Hematopoietic multipotent progenitor cell treated with erythropoietin and hydrocortisone succinate and interleukin-3 and kit ligand, for 17 days (in vitro differentiated cells): ENCODE measurements at places on chromosomes 3 and 15.

DNA sequence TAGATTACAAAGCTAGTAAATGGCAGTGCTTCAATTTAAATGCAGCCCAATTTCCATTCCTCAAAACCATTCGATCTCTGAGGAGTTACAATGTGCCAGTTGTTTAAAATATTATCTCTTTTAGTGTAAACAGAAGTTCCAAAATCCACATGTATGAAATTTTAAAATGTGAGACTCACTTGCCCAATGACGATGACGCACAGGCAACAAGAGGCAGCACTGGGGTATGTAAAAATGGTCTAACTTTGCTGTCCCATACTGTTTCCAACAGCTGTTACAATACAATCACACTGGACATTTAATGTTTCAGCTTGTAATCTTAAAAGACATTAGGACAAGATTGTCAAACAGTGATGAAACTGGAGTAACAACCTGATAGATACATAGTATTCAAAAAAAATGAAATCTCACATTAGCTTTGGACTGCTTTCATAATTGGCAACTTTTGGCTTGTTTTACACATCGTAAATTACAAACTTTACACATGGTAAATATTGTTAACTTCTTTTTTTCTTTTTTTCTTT lies 12.2 kb downstream of the SLTM start:
- DNase-seq: no peak

GRCh38 chr15:38860253-38860652 lies 295.6 kb upstream of the RASGRP1 start:
- no peak for DNase-seq

DNA sequence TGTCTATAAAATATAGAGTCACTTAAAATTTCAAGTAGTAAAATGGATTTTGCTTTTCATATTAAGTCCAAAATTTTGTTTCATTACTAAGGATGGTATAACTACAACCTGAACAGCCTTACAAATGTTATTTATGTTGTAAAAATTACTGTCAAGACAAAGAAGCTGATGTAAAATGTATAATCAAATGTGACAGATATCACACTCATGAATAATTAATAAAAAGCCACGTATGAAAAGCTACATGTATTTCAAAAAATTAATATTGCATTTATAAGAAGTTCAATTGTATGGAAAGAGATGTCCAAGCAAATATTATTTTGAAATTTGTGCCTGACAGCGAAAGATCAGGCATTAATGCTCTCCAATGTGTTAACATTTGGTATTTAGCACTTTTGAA lies 48.9 kb downstream of the KBTBD8 start:
- DNase-seq: no peak

DNA sequence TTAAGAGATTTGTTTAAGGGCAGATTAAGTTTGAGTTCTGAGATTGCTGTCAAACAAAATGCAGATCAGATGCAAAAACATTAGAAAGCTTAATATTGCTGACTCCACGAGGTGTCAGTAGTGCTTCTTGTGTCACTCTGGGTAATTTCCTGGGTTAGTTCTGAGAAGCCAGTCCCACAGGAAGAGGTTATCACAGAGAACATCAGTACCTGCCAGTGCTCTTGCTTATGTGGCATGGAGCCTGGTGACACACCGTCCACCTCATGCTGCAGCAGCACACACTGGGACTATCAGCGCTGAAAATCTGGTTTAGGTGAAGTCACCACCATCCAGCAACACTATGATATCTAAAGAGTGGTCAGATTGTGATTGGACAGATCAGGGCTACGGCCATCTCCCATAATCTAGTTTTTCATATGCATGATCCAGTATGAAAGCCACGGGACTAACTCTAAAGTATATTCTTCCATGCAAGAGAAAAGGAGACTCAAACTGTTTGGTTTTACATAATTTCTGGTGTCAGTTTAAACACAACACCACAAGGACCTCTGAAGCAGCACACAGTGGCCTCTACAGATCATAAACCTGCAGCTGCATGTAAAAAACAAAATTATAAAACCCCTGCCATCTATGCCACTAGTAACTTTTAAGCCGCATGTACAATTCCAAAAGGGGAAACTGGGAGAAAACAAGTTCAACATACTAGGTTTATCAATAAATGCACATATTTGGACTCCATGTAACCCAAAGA lies 36.1 kb upstream of the MYO5C start:
- DNase-seq: no peak

GRCh38 chr3:170189398-170190256 lies 8.1 kb upstream of the PHC3 start:
- no peak for DNase-seq

GRCh38 chr15:80950291-80951078 lies 39.1 kb downstream of the MESD start:
- DNase-seq: no peak

DNA sequence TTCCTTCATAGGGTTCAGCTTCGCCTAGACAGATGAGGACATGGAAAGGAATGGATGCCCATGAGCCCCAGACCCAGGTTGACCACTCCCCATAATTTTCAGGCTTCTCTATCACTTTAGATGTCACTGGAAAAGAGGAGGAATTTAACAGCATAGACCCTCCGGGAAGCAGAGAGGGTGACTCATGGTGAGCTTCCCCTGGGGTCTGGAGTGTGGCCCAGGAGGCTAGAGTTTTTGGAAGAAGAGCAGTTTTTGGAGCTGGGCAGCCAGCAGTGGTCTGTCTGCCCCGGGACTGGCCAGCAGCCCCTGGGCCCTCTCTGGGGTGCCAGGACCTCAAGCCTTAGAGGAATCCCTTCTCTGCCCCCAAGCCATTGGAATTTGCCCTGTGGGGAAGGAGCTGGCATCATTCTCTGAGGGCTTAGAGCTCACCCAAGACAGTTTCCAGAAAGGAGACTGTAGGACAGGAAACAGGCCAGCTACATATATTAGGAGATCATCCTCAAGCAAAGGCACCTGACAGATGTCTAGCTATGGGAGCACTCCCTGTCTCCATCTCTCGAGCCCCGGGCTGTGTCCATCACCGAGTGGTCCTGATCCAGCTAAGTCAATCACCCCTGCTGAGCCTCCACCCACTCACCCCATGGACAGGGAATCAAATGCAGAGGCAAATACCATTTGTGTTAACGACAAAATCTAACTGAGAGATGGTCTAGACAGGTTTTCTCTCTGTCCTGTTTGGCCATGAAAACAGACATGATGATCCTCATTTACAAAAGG lies 67.3 kb downstream of the MEGF11 start:
- no peak for DNase-seq

DNA sequence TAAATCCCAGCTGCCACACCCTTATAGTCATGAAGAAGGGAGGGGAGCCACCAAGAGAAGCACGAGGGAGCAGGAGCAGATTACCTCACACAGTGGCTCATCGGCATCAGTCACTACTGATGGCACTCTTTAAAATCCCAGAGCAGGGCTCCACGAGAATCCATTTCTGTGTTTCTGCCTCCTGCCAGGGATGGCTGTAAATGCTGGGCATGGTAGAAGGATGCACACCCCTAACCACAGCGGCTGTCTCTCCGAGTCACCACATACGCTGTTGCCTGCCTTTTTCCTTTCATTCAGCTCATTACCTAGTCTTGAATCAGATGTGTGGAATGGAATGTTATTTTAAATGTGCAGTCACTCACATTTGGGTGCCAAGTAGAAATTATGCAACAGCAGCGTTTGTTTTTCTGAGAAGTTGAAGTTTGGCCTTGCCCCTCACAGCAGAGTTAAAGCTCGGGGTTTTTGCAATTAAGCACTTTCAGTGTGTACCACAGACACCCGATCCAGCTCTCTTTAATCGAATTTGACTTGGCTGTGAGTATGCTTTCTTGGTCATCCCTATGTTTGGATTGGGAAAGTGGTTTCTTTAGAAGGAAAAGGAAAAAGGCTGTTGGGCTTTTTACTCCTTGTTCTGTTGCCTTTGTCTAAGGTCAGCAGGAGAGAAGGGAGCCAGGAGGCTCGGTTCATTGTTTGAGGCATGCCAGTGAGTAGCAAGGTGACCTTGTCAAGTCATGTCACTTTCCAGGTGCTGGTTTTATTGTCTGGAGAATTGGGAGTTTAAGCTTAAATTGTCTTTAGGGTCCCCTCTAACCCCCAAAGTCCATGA lies 284.2 kb upstream of the TPM1 start:
- no peak for DNase-seq

GRCh38 chr3:149288655-149289054 lies 44.8 kb downstream of the TM4SF18 start:
- no peak for DNase-seq

GRCh38 chr3:126617571-126617970 lies 37.4 kb downstream of the TXNRD3 start:
- no peak for DNase-seq

GRCh38 chr15:51346136-51346535 lies 4.7 kb downstream of the GLDN start:
- no peak for DNase-seq

DNA sequence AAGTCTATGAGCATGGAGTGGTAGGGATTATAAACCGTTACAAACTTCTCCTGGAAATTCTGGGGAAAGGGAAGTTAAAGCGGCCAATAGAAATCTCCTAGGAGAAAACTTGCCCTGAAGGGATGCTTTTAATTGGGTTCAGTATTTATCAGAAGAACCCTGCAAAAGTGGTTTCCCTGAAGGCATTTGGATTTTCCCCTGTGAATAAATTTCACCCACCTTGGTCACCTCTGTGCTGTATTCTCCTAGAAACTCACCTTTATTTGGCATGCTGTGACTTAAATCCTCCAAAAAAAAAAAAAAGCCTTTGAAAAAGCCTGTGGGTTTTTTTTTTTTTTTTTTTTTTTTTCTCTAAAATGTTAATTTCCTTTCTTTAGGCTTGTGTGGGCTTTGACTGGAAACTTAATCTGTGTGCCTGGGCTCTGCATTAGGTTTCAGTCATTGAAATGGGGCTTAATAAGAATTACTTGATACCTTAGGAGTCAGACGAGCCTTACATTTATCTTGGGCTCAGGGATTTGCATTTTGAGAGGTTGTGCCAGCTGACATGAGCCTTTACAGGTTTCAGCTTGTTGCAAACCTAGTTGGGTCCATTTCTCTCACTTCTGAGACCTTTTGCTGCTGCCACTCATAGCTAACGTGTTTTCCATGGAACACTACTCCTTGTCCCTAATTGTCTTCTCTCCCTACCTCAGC lies 22.0 kb downstream of the TGFBR2 start:
- no peak for DNase-seq

GRCh38 chr3:55164876-55165275 lies 237.0 kb upstream of the LRTM1 start:
- no peak for DNase-seq

GRCh38 chr3:10768708-10769394 lies 47.2 kb upstream of the SLC6A11 start:
- DNase-seq: no peak

- no peak for DNase-seq
These were observed 600.4 kb downstream of the GRM7 start for GRCh38 chr3:7461202-7461825.

- no peak for DNase-seq
These were observed 128.2 kb downstream of the UBE2E2 start for GRCh38 chr3:23331141-23331935.

- no peak for DNase-seq
These were observed 28.9 kb downstream of the H1-8 start for GRCh38 chr3:129571605-129572547.

GRCh38 chr3:58779934-58780333 lies 113.4 kb upstream of the FAM3D start:
- DNase-seq: no peak

GRCh38 chr3:132290833-132291232 lies 26.4 kb upstream of the ACP3 start:
- no peak for DNase-seq

- DNase-seq: no peak
These were observed 239.1 kb upstream of the GADL1 start for GRCh38 chr3:31133541-31133940.

DNA sequence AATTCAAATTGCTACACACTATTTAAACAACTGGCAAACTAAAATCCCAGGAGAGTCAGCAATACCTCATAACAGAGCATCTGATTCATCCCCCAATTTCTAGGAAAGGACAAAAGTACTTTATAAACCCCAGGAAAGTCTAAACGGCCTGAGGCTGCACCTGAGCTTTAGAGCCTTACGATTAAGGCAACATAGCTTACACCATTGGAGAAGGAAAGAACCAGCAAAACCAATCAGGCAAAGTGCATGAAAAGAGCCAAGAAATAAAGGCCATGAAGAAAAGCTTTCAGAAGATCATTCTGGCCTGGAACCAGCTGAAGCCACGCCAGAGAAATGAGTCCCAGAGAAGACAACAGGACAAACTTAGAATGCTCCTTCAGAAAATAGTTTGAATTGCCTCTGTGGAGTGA lies 48.1 kb downstream of the PTPN9 start:
- no peak for DNase-seq
